Natural killer cell (primary cell): ENCODE measurements at places on chromosomes 4 and X. TPM values are rescaled to one million over a fixed set of nuclear protein-coding genes. Genes with fewer than 3 reads are reported as not detected.

SPATA4 gene
- not detected for total RNA-seq

PDLIM3 gene
- total RNA-seq = not detected

THAP9 gene
- 1.6 TPM for total RNA-seq

SPANXA2 gene
- not detected for total RNA-seq

GLUD2 gene
- total RNA-seq = 0.16 TPM

HSFX1 gene
- total RNA-seq = not detected

CXCL3 gene
- total RNA-seq = 1.1 TPM

CNKSR2 gene
- 1.8 TPM for total RNA-seq

BEX3 gene
- 2.8 TPM for total RNA-seq

AREG gene
- 11.3 TPM for total RNA-seq

SOX3 gene
- not detected for total RNA-seq

L1CAM gene
- total RNA-seq = 0.98 TPM

PCSK1N gene
- 0.35 TPM for total RNA-seq

POU4F2 gene
- total RNA-seq = not detected

RAB9B gene
- 0.64 TPM for total RNA-seq

PAGE5 gene
- total RNA-seq = not detected

PGAM4 gene
- not detected for total RNA-seq

C4orf51 gene
- not detected for total RNA-seq

NUP62CL gene
- total RNA-seq = 0.82 TPM

DMRTC1 gene
- total RNA-seq = not detected

VSIG4 gene
- 1.3 TPM for total RNA-seq

DKK2 gene
- not detected for total RNA-seq

AIMP1 gene
- 40.3 TPM for total RNA-seq

REST gene
- total RNA-seq = 67.6 TPM

COL25A1 gene
- total RNA-seq = 0.08 TPM

SASH3 gene
- total RNA-seq = 356 TPM

MAGEA6 gene
- total RNA-seq = not detected

FBXW7 gene
- total RNA-seq = 175 TPM

ZNF81 gene
- total RNA-seq = 21.2 TPM

XKRX gene
- 0.38 TPM for total RNA-seq

ABCD1 gene
- total RNA-seq = 13.9 TPM

GPR82 gene
- 0.80 TPM for total RNA-seq

KIT gene
- 6.6 TPM for total RNA-seq

ATP1B4 gene
- total RNA-seq = not detected

ELK1 gene
- 14.8 TPM for total RNA-seq

TRO gene
- 4.2 TPM for total RNA-seq

GPRASP2 gene
- total RNA-seq = 0.43 TPM

IL9R gene
- 1.6 TPM for total RNA-seq

DTHD1 gene
- 81.5 TPM for total RNA-seq

SRPX gene
- total RNA-seq = 0.20 TPM

LINC00632 gene
- total RNA-seq = 0.12 TPM

TMEM35A gene
- not detected for total RNA-seq

CLDN2 gene
- total RNA-seq = not detected

NIPAL1 gene
- 1.4 TPM for total RNA-seq

RTL5 gene
- 1.7 TPM for total RNA-seq

IBSP gene
- not detected for total RNA-seq

MTM1 gene
- total RNA-seq = 6.1 TPM

SH3D19 gene
- 0.13 TPM for total RNA-seq

ZIC3 gene
- total RNA-seq = not detected

FAAH2 gene
- total RNA-seq = 0.12 TPM

CABS1 gene
- not detected for total RNA-seq

TLR6 gene
- 6.3 TPM for total RNA-seq
